ENCODE measurements at places on chromosomes 12 and 14. TPM values are rescaled to one million over a fixed set of nuclear protein-coding genes. Genes with fewer than 3 reads are reported as not detected.

DNA sequence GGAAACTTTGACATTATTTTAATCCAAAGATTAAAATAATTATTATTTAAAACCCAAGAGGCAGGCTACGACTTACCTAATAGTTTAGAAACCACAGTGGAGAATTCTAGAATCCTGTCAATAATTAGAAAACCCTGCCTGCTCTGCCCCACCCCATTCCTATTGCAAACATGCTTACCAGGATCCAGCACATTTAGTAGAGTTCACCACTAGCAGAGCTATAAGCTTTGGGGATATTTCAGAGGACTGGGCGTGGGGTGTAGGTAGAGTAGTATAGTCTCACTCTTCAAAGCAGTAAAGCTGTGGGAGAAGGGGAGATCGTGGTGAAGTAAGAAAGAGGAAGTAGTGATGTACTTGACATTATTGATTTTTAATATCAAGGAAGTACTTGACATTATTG lies 100.3 kb downstream of the FIGNL2 start:
- no peak for DNase-seq

GRCh38 chr12:74963304-74963703 lies 246.3 kb downstream of the KCNC2 start:
- no peak for DNase-seq

- DNase-seq: no peak
These were observed 5.0 kb downstream of the BIN2 start for GRCh38 chr12:51318846-51319599.

The DNAJC22 gene
- 0.39 TPM for total RNA-seq

GRCh38 chr14:63647696-63648410 lies 6.2 kb upstream of the WDR89 start:
- DNase-seq: no peak

GRCh38 chr14:75170772-75171171 lies 5.6 kb downstream of the TMED10 start:
- no peak for DNase-seq

- DNase-seq: no peak
These were observed 349.8 kb downstream of the ZFP36L1 start for GRCh38 chr14:68442828-68443629.

The SSTR1 gene
- not detected for total RNA-seq

The RHOJ gene
- not detected for total RNA-seq

The OR6C75 gene
- not detected for total RNA-seq

The RNASE1 gene
- 5.7 TPM for total RNA-seq

DNA sequence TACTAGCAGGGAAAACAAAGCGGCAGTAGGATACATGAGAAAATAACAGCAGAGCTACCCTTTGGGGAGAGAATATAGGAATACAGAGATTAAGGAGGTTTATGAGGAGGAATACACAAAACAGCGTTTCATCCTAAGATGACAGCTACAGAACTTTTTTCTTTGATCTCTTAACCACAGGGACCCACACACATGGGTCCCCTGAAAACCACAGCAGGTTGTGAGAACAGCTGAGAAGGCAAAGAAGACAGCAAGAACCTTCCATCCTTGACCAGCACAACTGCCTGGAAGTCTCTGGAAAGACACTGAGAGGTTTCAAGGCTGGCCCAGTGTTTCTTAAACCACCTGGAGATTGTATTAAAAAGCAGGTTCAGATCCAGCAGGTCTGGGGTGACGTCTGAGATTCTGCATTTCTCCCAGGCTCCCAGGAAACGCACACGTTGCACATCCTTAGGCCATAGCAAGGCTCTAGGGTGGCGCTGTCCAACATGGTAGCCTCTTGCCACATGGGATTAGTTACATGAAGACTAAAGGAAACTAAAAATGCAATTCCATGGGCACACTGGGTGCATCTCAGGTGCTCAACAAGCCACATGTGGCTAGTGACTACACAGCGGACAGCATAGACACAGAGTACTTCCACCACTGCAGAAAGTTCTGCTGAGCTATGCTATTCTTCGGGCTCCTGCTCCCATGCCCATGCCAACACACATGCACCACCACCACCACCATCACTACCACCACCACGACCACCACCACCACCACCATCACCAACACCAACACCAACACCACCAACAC lies 92.3 kb downstream of the FOXN3 start:
- no peak for DNase-seq

GRCh38 chr14:34093883-34094282 lies 143.0 kb upstream of the EGLN3 start:
- DNase-seq: no peak

DNA sequence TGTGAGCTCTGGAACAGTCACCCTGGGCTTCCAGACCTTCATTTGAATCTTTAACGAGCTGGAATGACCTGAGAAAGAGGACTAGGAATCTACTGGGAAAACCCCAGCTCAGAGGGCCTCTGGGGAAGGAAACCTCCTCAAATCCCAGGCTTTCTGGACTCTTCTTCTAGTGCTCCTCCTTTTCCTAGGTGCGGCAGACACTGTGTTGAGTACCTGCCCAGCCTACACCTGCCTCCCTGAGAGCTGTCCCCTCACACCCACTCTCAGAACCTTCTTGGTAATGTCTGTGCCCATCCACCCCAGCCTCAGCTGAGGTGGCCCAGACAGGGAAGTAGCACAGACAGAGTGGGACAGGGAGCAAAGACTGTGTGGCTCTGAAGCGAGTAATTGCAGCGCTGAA lies 47.9 kb upstream of the TMEM263 start:
- no peak for DNase-seq

- DNase-seq: peak; percentile 25
These were observed 1.9 kb downstream of the DUSP16 start for GRCh38 chr12:12560587-12561370.

DNA sequence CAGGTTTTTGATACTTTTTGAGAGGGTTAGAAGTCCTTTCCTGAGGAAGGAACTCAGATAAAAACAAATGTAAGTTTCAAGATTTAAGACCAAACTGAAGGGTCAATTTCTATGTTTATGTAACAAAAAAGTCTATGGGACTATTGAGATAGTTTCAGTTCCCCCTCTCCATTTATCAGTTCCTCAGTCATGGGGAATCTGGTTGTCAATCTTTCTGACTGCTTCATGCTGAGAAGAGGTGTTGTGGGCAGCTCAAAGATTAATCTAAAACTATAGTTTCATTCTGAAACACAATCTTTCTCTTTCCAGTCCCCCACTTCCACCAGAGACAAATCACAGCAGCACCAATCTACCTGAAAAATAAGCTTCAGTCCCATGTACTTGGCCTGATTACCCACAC lies 93.7 kb downstream of the KCNMB4 start:
- no peak for DNase-seq

DNA sequence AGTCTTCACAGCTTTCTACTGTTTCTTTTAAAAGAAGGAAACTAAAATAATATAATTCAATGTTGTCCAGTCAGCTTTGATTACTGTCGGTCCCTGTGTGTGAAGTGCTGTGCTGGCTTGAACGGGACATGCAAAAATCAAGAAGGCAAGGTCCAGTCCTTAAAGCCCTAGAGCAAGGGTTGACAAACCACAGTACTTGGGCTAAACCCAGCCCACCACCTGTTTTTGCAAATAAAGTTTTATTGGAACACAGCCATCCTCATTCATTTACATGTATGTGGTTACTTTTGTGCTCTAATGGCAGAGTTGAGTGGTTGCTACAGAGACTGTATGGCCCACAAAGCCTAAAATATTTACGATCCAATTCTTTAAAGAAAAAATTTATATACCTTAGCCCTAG lies 41.2 kb upstream of the TCL1B start:
- DNase-seq: no peak

The EPYC gene
- total RNA-seq: not detected

DNA sequence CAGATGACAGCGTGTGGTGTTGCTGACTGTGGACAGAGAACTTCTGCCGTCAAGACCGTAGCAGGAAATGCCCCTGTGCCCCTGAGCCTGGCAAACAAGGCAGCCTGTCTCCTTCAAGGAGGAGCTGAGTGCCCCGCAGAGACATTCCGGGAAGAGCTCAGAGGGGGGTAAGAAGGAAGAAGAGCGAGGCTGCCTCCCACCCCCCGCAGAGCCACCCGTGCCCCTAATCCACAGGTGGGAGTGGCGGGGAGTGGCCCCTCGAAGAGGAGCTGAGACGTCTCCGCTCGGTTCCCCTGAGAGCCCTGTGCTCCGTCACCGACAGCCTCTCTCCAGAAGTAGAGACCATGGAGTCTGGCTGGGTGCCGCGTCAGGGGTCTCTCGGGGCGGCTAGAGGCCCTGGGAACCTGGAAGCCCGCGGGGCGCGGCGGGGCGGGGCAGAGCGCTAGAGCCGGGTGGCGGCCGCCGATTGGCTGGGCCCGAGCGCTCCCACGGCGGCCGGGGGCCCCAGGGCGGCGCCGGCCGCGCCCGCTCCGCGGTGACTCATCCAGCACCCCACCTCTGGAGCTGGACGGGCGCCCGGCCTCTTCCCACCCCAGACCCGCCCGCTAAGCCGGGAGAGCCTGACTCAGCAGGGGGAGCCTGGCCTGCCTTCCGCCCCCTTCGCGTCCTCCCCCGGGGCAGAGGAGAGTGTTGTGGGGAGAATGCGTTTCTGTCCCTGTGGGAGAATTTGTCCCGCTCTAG lies 25.2 kb upstream of the KRT78 start:
- DNase-seq: peak; percentile 74

DNA sequence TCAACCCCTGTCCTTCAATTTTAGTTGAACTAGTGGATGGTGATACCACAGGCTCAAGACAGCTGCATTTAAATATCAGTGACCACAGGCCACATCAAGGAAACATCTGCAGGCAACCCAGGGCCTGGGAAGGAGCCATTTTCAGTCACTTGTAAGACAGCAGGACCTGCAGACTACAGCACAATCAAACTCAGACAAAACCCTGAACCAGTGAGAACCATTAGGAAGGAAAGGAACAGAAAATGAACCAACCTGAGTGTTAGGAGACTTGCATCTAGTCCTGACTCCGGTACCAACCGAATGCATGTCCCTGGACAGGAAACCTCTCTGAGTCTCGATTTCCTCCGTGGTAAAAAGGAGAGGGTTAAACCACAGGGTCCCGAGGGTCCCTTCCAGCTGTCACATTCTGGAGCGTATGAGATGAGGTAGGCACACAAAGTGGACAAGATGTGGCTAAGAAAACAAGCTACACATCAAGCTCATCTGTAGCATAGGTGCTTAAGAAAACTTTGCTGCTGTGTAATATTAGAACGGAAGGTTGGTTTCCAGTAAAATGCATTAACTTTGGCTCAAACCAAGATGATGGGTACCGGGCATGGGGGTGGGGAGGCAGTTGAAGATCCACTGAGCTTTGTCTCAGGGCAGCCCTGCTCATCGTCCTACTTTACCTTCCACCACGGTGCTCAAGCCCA lies 1.6 kb upstream of the CDKN1B start:
- DNase-seq: no peak

GRCh38 chr12:115979851-115980250 lies 297.6 kb downstream of the MED13L start:
- no peak for DNase-seq

GRCh38 chr12:43131301-43131700 lies 420.7 kb downstream of the ADAMTS20 start:
- peak; percentile 19 for DNase-seq

DNA sequence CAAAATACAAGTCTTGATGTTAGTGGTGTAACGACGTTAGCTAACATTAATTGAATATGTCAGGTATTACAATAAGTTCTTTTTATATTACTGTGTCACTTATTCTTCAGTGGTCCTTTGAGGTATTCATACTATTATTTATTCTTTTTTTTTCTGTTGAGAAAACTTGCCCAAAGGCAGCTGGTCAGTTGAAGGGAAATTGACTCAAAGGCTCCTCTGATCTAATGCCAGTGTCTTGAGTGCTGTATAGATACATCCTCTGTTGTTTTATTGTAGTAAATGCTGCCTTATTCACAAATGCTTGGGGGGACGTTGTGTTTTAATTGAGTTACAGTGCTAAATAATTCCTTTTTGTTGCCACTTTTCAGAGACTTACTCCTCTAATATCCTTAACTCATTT lies 23.0 kb downstream of the SCYL2 start:
- DNase-seq: no peak

DNA sequence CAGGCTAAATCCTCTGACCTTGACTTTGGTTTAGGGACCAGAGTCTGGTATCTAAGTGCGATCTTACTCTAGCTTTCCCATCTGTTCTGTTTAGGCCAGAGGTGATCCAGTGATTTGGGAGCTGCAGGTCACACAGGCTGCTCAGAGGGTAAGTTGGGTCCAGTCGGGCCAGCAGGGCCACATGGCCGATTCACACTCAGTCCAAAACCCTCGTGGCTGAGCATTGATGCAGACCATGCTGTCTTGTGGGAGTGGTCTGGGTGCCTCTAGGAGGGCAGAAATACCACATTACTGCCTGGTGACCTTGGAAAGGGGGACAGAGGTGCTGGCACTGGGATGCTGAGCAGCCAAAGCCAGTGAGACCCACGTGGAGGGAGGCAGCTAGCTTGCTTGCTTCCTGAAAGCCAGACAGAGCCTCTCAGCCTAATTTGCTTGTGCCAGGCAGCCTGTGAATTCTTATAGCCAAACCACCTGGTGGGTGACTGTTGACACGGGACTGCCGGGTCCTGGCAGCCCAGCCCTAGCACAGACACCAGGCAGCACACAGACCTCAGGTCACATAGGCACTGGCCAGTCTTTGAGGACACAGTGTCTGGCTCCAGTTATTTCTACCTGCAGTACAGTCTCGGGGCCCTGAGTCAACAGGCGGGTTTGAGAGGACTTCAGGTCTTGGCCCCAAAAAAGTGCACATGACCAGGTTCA lies 31.7 kb downstream of the ESRRB start:
- DNase-seq: no peak

- no peak for DNase-seq
These were observed 37.2 kb downstream of the RAD51B start for GRCh38 chr14:67856827-67857226.

- peak; percentile 12 for DNase-seq
These were observed at the start of gene PROX2 for GRCh38 chr14:74875941-74876913. PROX2 (minus strand) TSS chr14:74876145; CDS start chr14:74863834, 12,311 bp downstream.

The CIROP gene
- total RNA-seq: 0.06 TPM

DNA sequence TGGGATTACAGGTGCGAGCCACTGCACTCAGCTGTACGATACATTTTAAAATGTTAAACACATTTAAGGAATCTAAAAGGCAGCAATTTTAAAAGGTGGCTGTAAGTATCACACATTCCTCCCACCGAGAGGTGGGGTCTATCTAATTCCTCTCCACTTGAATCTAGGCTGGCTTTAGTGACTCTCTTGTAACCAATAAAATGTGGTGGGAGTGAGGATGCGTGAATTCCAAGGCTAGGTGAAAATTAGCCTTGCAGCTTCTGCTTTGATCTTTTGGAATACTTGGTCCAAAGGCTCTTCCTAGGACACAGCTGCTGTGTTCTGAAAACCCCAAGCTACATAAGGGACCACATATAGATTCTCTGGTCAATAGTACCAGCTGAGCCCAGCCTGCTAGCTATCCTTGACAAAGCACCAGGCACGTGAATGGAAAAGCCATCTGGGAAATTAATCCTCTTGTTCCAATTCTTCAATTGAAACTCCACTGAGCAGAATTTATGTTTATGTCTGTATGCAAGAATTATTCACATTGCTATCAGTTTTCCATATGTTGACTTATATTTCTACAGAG lies 8.8 kb upstream of the GPRC5D start:
- DNase-seq: no peak

- peak; percentile 9 for DNase-seq
These were observed 388.8 kb downstream of the PDZRN4 start for GRCh38 chr12:41576925-41577324.

The KRT75 gene
- not detected for total RNA-seq
